NCI-H526 (cell line): ENCODE measurements at places on chromosomes 16 and 17.

DNA sequence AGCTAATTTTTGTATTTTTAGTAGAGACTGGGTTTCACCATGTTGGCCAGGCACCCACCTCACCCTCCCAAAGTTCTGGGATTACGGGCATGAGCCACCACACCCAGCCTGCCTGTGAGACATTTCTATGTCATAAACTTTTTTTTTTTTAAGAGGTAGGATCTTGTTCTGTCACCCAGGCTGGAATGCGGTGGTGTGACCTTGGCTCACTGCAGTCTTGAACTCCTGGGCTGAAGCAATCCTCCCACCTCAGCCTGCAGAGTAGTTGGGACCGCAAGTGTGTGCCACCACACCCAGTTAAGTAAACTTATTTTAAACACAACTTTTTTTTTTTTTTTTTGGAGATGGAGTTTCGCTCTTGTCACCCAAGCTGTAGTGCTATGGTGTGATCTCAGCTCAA is 47.2 kb downstream of the SCNN1G start:
- no peak for DNase-seq

DNA sequence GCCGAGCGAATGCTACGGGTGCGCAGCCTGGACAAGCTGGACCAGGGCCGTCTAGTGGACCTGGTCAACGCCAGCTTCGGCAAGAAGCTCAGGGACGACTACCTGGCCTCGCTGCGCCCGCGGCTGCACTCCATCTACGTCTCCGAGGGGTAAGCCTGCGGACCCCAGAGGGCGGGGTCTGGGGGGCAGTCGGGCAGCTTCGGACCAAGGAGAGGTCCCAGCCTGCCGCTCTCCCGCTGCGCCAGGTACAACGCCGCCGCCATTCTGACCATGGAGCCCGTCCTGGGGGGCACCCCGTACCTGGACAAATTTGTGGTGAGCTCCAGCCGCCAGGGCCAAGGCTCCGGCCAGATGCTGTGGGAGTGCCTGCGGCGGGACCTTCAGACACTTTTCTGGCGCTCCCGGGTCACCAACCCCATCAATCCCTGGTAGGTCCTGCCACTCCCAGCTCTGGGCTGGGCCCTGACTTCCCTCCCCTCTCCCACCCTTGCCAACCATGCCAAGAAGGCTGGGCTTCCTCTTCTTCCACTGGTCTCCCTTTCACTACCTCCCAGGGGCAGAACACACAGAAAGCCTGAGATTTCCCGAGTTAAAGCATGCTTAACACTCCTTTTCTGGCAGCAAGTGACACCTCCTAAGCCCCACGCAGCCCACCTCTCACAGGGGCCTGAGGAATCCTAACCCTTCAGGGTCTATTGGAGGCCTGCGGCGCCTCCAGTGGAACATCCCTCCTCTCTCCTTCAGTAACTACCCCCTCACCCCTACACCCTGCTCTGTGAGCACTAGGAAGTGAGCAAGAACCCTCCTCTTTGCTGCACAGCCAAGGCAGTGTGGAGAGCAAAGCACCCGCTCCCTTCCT is 3.2 kb downstream of the NAGS start:
- no peak for DNase-seq

GRCh38 chr17:75864448-75864871 is 9.3 kb upstream of the WBP2 start:
- DNase-seq: no peak

DNA sequence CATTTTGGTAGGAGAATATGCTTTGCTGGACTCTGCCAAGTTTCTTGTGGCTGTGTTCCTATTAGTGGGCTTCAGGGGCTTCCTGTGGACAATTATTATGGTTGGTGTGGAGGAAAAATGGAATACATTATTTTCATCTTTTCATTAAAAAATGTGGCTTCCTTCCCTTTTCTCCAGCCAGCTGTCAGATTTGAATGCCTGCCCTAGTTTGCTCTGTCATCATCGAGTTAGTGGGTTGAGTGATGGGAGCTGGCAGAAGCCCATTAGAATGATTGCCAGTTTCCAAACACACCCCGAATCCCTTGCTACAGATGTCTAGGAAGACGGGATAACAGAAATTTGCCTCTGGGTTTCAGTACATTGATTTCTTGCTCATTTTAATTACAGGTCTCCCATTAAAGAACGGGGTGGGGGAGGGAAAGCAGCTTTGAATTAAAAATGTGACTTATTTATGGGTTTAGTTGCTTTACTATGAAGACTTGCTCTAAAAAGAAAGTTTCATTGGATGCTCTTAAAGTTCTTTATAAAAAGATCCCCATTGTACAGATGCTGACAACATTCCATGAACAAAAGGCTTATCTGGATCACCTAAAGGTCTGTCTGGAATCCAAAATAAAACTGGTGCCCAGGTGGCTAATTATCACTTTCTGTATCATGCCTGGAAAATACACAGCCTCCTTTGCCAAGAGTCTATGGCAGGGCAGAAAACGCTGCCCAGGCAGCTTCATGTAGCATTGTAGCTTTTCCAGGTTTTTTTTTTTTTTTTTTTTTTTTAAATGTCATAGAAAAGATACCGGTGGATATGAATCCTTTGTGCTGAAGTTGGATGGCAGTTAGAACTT is 103.6 kb downstream of the PRKCA start:
- DNase-seq: no peak

DNA sequence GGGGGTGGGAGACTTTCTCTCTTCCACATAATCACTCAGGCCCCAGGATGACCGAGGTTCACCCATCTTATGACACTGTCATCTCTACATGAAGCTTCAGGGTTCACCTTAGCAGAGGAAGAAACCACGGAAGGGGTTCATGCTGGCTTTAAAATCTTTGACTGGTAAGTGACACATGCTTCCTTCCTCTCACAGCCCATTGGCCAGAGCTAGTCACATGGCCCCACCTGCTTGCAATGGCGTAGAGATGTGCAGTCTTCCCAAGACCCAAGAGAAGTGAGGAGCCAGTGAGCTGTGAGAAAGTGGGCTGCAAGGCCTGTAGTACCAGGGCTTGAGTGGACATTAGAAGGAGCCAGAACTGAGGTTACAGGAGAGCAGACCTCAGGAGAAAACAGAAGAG is 180.3 kb downstream of the AXIN2 start:
- DNase-seq: no peak

DNA sequence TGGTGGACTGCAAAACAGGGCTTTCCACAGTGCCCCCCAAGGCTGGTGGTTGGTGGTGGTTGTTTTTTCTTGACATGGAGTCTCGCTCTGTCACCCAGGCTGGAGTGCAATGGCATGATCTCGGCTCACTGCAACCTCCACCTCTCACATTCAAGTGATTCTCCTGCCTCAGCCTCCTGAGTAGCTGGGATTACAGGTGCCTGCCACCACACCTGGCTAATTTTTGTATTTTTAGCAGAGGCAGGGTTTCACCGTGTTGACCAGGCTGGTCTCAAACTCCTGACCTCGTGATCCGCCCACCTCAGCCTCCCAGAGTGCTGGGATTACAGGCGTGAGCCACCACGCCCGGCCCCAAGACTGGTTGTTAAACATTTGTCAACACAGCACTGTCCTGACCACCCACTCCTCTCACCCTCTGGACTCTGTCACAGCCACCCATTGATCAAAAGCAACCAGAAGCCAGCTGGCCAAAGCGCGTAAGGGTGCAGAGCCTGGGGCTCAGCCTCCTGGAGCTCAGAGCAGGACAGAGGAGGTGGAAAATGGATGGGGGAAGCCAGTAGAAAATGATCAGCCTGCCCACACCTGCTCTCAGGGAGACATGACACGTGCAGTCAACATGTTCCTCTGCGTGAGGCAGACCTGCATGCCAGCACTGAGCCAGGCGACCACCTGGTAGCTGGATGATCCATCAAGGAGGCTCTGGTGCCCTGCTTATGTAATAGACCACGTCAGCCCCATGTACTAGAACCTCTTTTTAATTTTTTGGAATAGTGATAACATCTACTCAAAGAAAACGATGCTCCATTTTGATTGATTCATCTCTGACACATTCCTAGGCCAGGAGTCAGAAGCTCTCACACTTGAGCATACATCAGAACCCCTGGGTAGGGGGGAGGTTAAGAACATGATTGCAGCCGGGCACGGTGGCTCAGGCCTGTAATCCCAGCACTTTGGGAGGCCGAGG is 14.8 kb upstream of the OSGIN1 start:
- no peak for DNase-seq
